Thymus (tissue), 14 donors: ENCODE measurements at places on chromosomes 12 and 14. TPM values are rescaled to one million over a fixed set of nuclear protein-coding genes. Genes with fewer than 3 reads are reported as not detected.

Gene HNRNPA1
- 762 TPM for total RNA-seq

GRCh38 chr14:22231018-22231417 lies 358.0 kb downstream of the DAD1 start:
- H3K4me1 ChIP-seq, result peaks cover 32% of the 10 kb centered on the region
- no peak overlapping the region for H3K4me3 ChIP-seq
- no peaks in the 10 kb centered on the region for H3K27me3 ChIP-seq

GRCh38 chr12:84537666-84538065 lies 374.9 kb downstream of the SLC6A15 start:
- no peak overlapping the region for H3K27ac ChIP-seq
- H3K4me3 ChIP-seq, result no peak overlapping the region
- H3K27me3 ChIP-seq, result no peaks in the 10 kb centered on the region
- no peaks in the 10 kb centered on the region for H3K4me1 ChIP-seq

DNA sequence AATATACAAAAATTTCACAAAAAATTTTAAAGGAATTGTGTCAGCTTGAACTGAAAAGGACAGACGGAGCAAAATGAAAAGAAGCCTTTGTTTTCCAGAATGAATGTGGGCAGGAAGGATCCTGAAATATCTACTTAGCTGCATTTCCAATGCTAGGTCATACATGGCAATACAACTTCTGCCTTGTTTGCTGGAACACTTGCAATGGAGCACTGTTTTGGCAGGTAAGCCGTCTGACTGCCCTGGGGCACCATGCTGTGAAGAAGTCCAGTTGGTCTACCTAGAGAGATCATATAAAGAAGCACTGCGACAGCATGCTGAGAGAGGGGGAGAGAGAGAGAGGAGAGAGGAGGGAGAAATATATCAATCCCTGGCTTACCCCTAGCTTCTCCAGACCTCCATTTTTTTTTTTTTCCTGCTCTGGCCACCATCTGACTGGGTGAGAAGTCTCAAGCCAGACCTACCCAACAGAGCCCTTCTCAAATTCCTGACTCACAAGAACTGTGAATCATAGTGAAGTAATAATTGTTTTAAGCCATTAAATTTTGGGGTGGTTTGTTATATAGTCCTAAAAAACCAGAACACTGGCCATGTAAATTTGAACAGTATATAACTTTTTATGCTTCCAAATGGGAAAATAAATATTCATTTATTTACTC lies 97.1 kb upstream of the PRICKLE1 start:
- no peak overlapping the region for H3K4me3 ChIP-seq
- no peaks in the 10 kb centered on the region for H3K4me1 ChIP-seq
- no peaks in the 10 kb centered on the region for H3K36me3 ChIP-seq
- no peaks in the 10 kb centered on the region for H3K27me3 ChIP-seq
- H3K27ac ChIP-seq, result no peak overlapping the region
- DNase-seq, result no peak

GRCh38 chr12:562634-563033 lies 100.6 kb downstream of the NINJ2 start:
- no peak overlapping the region for H3K4me3 ChIP-seq
- no peaks in the 10 kb centered on the region for H3K27me3 ChIP-seq
- peaks cover 87% of the 10 kb centered on the region for H3K4me1 ChIP-seq
- no peaks in the 10 kb centered on the region for H3K36me3 ChIP-seq
- no peak for DNase-seq

- H3K36me3 ChIP-seq, result no peaks in the 10 kb centered on the region
- DNase-seq, result no peak
- no peak overlapping the region for H3K4me3 ChIP-seq
These were observed 189.6 kb downstream of the DUSP6 start for GRCh38 chr12:89162589-89163261.

Gene TAS2R30
- 1.7 TPM for total RNA-seq

GRCh38 chr14:52951681-52952554 lies 1.1 kb upstream of the FERMT2 start:
- H3K27ac ChIP-seq, result peak overlapping the region; percentile 70
- H3K27me3 ChIP-seq, result peaks cover 51% of the 10 kb centered on the region
- H3K36me3 ChIP-seq, result no peaks in the 10 kb centered on the region
- peak overlapping the region; percentile 69 for H3K4me3 ChIP-seq

DNA sequence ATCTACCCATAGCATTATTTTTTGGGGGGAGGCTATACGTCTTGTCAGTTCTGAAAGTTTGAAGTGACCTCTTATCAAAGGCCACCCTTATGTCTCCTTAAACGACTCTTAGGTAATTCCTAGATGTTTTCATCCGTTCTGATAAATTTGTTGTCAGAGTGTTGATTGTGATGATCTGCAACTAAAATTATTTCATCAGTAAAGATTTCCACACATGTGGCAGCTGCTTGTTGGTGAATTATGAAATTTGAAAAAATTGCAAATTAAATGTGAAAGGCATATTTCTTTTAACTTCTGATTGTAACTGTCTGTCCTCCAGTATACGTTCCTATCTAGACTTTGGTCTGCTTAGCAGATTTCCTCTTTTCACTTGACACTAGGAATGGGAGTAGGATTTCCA lies 1.4 kb downstream of the ADIPOR2 start:
- no peak for DNase-seq
- no peaks in the 10 kb centered on the region for H3K27me3 ChIP-seq
- no peak overlapping the region for H3K4me3 ChIP-seq
- no peaks in the 10 kb centered on the region for H3K36me3 ChIP-seq

GRCh38 chr12:70645494-70646317 lies 8.5 kb upstream of the PTPRB start:
- DNase-seq, result no peak
- no peaks in the 10 kb centered on the region for H3K4me1 ChIP-seq
- no peaks in the 10 kb centered on the region for H3K36me3 ChIP-seq
- H3K27me3 ChIP-seq, result no peaks in the 10 kb centered on the region

DNA sequence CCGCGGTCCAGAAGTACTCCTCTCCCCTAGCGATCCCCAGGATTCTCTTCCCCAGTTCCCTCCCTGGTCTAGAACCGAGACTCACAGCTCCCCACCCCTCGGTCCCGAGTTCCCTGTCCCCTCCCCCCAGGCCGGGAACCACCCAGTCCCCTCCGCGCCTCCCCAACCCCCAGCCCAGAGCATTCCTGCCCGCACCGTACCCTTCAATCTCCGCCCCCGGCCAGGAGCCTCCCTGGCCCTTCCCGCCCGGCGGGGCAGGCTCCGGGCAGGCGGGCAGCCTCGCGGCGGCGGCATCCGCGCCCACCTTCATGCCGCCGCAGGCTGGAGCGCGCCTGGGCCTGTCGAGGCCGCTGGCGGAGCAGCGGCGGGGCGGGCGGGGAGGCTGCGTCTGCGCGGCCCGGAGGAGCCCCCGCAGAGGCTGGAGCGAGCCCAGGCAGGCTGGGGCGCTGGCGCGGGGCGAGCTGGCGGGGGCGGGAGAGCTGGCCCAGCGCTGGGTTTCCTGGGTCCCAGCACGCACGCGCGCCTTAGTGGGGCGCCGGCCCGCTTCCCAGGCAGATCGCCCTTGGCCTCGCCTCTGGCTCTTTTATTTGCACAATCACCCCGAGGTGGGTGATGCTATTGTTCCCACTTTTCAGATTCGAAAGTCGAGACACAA lies 22.2 kb upstream of the GPR132 start:
- peak overlapping the region; percentile 38 for H3K4me3 ChIP-seq
- H3K4me1 ChIP-seq, result peaks cover 19% of the 10 kb centered on the region

- DNase-seq, result no peak
- H3K27me3 ChIP-seq, result no peaks in the 10 kb centered on the region
- peaks cover 68% of the 10 kb centered on the region for H3K36me3 ChIP-seq
- peaks cover 14% of the 10 kb centered on the region for H3K4me1 ChIP-seq
- no peak overlapping the region for H3K27ac ChIP-seq
These were observed 9.5 kb upstream of the CSAD start for GRCh38 chr12:53190108-53190729.

- no peaks in the 10 kb centered on the region for H3K4me1 ChIP-seq
- H3K27me3 ChIP-seq, result no peaks in the 10 kb centered on the region
- no peak for DNase-seq
- H3K27ac ChIP-seq, result no peak overlapping the region
- H3K4me3 ChIP-seq, result no peak overlapping the region
These were observed 378.1 kb upstream of the TMPO start for GRCh38 chr12:98137278-98137677.

DNA sequence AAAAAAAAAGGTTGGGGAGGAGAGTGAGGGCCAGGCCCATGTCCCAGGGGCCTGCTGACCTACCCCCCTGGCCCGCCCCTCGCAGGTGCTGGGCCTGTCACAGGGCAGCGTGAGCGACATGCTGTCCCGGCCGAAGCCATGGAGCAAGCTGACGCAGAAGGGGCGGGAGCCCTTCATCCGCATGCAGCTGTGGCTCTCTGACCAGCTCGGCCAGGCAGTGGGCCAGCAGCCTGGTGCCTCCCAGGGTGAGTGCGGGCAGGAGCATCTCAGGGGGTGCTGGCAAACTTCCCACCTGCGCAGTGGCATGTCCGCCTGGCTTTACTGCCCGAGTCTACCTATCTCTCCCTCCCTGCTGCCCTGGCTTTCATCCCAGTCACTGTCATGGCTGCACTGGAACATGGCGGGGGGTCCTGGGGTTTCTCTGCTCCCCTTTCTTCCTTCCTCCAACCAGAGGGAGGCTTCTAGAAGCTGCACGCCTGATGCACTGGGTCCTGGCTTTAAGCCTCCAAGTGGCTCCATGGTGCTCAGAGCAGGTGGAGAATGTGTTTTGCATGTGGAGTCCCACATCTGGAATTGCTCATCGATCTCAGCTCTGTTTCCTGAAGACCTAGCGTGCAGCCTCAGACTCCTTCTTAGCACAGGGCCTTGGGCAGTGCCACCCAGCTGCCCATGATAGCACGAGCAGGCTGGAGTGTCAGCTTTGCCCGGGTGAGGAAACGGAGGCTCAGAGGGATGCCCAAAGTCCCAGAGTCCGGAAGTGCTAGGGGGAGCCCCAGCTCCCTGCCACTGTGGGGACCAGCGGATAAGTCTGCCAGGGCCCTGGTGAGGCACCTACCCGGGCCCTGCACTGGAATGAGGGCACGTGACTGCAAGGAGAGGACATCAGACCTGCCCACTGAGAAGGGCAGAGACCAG lies 46.3 kb downstream of the PHETA1 start:
- H3K36me3 ChIP-seq, result no peaks in the 10 kb centered on the region
- H3K4me3 ChIP-seq, result no peak overlapping the region
- DNase-seq, result no peak
- no peak overlapping the region for H3K27ac ChIP-seq
- H3K27me3 ChIP-seq, result no peaks in the 10 kb centered on the region
- no peaks in the 10 kb centered on the region for H3K4me1 ChIP-seq

DNA sequence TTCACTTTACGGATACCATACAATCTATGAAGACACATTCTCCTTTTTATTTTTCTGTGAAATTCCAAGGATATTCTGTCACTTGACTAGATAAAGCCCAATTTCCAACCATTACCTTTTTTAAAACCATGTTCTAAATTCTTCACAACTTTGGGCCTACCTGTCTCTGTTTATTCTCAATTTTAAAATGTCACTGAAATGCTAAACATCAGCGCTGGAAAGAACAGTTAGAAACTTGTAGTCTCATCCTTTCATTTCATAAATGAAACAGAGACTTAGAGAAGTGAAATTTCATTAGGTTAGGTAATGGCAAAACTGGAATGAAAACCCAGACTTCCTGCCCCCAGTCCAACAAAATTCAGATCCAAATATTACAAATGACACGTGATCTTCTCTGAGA lies 396.2 kb downstream of the CCDC91 start:
- H3K4me3 ChIP-seq, result no peak overlapping the region
- H3K36me3 ChIP-seq, result no peaks in the 10 kb centered on the region
- peaks cover 2% of the 10 kb centered on the region for H3K4me1 ChIP-seq
- DNase-seq, result no peak
- no peaks in the 10 kb centered on the region for H3K27me3 ChIP-seq
- no peak overlapping the region for H3K27ac ChIP-seq

GRCh38 chr12:70365648-70366518 lies at the start of gene KCNMB4:
Gene KCNMB4, plus strand, starts transcription at chr12:70366290. Its CDS starts 445 bp downstream, at chr12:70366735.
- peaks cover 32% of the 10 kb centered on the region for H3K27me3 ChIP-seq
- DNase-seq, result peak; percentile 84
- peak within 1 kb of the TSS; percentile 74 for H3K27ac ChIP-seq
- H3K4me3 ChIP-seq, result peak within 1 kb of the TSS; percentile 80
- peaks cover 5% of the 10 kb centered on the region for H3K4me1 ChIP-seq

Gene SERPINA5
- 0.24 TPM for total RNA-seq

Gene SERPINA9
- 0.05 TPM for total RNA-seq

Gene KRT2
- 3.6 TPM for total RNA-seq

- no peak overlapping the region for H3K4me3 ChIP-seq
- no peak for DNase-seq
- H3K4me1 ChIP-seq, result peaks cover 50% of the 10 kb centered on the region
- peak overlapping the region; percentile 32 for H3K27ac ChIP-seq
- no peaks in the 10 kb centered on the region for H3K27me3 ChIP-seq
These were observed 279.7 kb downstream of the ZFP36L1 start for GRCh38 chr14:68513137-68513536.

- DNase-seq, result no peak
- peaks cover 23% of the 10 kb centered on the region for H3K4me1 ChIP-seq
- peak overlapping the region; percentile 64 for H3K27ac ChIP-seq
- no peaks in the 10 kb centered on the region for H3K27me3 ChIP-seq
- peaks cover 12% of the 10 kb centered on the region for H3K36me3 ChIP-seq
These were observed 435 bp downstream of the FOXM1 start for GRCh38 chr12:2876431-2877046.

Gene RNASE7
- total RNA-seq, result 0.47 TPM

DNA sequence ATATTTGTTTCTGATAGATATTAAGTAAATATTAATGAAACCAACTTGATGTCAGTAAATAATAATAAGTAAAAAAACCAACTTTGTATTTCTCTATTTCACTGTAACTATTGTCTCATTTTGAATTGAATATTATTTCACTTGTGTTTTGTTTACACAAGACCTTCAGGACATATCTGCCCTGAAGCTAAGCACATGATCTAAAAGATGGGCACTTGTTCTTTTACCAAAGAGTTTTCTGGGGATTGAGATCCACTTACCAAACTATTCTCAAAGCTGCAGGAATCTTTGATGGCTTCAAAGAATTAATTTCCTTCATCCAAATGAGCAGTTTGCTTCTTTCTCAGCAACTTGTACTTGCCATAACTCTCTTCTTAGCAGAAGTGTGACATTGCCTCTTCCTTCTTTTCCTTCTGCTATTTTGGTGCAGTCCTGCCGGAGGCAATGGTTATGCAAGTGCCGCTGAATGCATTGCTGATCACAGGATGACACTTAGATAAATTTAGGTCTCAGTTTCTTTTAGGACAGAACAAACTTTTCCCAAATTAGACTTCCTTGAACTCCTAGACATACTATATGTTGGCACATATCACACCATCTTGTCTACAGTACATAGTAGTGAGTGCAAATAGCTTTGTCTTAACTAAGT lies 9.2 kb downstream of the FAR2 start:
- H3K4me3 ChIP-seq, result no peak overlapping the region
- DNase-seq, result no peak
- H3K27me3 ChIP-seq, result no peaks in the 10 kb centered on the region
- H3K36me3 ChIP-seq, result no peaks in the 10 kb centered on the region

Gene SERPINA10
- 0.05 TPM for total RNA-seq

Gene ZDHHC22
- not detected for total RNA-seq

DNA sequence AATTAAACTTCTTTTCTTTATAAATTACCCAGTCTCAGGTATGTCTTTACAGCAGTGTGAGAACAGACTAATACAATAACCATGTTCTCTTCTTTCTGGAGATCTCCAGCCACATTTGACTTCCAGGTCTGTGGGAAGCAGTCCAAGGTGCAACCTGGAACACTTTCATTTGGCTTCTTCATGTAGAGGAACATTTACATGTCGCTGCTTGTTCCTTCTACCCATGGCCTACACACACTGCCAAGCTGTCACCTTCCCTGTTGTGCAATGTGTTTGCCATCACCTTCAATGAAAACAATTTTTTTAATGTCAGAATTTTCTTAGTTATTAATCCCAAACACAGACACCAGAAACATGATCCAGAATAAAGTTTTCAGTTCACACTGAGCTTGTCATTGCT lies 104.7 kb downstream of the PRKCH start:
- no peak overlapping the region for H3K27ac ChIP-seq
- H3K36me3 ChIP-seq, result no peaks in the 10 kb centered on the region
- no peaks in the 10 kb centered on the region for H3K27me3 ChIP-seq
- H3K4me3 ChIP-seq, result no peak overlapping the region
- DNase-seq, result no peak
